Right renal cortex interstitium (tissue), 3 donors: ENCODE measurements at places on chromosomes 4 and X.

- no peak for DNase-seq
Observed at GRCh38 chr4:151921386-151921785, 160.6 kb upstream of the GATB start.

GRCh38 chr4:36189511-36190226, 54.6 kb downstream of the ARAP2 start:
- DNase-seq = no peak

GRCh38 chrX:66020631-66021334, 19.1 kb downstream of the VSIG4 start:
- DNase-seq = no peak

- no peak for DNase-seq
Observed at GRCh38 chr4:105605493-105605892, 53.1 kb downstream of the ARHGEF38 start.

DNA sequence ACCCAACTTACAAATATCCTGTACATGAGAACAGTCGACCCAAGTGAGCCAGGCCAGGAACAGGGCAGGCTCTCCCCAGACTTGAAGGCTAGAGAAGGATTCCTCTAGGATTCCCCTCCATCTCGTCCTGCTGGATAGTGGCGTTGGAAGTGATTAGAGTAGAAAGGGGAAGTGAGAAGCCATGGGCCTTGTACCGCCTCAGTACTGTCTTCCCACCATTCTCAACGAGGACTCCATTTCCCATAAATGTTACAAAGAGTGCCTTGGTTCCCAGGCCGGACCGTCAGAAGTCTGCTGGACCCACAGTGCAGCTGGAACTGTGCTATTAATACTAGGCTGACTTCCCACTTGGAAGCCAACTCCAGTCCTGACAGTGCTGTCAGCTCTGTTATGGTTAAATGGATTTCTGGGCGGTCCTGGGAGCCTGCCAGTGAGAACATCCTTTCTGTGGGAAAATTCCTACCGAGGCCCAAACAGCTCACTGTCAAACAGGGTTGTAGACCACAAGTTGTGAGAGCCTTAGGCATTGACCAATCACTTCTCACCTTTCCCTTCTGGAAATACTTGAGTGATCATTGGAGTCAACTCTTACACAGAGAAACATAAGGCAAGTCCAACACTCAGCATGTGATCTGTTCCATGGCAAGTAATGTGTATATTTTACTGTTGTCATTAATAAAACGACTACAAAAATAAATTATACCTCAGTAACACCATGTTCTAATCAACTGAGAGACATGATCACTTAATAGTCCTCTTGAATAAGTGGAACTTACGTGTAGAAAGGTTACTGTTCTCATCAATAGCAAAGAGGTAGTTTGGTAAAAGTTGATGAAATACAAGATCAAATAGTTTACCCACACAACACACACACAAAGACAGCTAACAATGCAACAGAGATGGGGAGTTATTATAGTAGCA, 58.4 kb downstream of the AMELX start:
- no peak for DNase-seq

DNA sequence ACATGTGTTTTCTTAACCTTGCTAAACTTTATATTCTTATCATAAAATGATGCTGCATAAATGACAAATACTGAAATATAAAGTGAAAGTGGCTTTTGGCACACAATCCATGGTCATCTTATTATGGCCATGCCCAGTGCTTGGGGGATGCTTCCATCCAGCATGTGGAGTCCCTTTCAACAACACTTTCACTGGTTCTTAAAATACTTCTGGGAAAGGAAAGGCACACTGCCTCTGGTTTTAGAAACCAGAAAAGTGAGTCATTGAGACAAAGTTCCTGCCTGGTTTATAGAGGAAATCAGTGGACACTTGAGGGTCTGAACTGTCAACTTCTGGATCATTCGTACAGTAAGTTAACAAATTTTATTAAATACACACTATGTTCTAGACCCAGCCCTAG, 248.0 kb upstream of the ADAMTS3 start:
- no peak for DNase-seq

DNA sequence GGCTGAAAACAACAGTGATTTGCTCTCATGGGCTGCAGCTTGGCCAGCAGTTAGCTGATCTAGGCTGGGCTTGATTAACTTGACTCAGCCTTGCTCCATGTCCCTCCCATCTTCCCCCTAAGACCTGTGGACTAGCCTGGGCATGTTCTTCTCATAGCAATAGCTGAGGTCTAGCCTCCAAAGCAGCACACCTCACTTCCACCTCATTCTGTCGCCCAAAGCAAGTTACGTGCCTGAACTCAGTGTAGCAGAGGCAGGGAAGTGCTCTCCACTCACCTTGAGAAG, 62.2 kb downstream of the EVC start:
- no peak for DNase-seq

DNA sequence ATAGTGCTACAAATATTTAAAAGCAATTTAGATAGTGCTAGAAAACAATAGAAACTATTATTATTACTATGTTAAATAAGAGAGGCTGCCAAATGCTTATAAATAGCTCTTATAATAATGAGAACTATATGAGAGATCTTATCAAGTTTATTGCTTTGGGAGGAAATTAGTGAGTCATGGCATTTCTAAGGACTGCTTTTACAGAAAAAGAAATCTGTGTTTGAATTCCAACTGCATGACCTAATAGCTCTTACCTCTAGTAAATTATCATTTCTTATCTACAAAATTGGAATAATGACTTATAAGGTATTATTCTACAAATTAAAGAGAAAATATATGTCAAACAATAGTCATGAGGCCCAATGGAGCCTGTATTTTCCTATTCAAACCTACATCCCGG, 177.2 kb downstream of the GABRG1 start:
- DNase-seq = no peak

- DNase-seq = no peak
Observed at GRCh38 chr4:11866391-11866790, 437.7 kb upstream of the HS3ST1 start.

DNA sequence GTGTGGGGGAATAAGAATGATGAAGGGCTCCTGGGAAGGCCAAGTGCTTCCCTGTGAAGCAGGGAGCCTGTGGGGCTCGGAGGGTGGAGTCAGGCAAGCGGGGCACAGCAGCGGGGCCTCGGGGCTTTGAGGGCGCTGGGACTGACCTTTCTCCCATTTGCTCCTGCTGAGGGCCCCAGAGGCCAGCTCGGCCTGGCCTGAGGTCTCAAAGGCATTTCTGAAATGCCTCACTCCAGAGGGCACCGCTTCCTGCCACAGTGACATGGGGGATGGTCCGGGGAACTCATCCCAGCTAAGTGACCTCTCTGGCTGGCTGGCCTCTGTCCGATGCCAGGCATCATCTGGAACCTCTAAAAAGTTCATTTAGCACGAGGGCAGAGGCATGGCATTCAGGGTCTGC, 98.8 kb upstream of the STX18 start:
- DNase-seq = no peak

- DNase-seq = no peak
Observed at GRCh38 chr4:39278476-39278875, 87.7 kb downstream of the RFC1 start.

DNA sequence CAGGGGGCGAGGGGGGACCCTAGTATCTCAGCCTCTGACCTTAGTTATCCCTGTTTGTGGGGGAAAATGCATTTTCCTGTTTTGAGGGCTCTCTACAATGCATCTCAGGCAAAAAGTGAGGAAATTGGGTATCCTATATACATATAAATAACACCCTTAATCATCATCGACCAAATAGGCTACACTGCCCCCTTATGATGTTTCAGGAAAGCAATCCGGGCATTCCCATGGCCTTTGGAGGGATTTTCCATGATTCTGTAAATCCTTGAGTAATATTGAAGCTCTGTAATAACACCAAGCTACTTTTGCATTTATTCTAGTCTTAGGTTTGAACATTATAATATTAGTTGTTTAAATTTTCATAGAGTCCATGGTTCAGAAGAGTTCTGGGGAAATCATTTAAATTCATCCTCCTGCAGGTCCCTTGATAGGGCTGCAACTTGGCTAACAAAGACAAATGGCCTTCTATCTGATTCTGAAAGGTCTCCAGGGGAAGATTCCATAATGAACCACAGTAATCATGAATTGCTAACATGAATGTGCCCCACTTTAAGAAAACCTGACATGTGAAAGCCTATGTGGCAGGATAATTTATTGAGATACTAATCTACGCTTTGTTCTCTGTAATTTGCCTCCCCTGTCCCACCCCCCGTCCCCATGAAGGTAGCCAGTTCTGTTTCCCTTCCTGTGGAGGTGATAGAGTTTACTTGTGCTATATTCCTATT, 91.5 kb upstream of the SCOC start:
- no peak for DNase-seq

DNA sequence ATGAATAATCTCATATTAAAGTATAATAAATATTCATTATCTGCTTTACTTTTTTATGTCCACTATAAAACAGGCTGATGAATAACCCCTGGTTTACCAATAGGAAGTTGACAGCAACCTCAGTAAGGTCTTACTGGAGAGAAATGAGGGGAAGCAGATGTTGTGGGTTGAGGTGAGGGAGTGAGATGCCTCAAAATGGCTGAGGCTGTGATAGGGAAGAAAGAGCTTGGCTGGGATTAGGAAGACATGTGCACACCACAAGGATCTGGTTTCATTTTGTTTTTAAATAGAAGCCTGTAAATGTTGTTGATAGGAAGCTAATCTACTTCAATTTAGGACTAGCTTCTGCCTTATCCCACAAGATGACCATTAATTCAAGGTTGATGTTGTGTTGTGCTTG, 14.4 kb upstream of the CYBB start:
- DNase-seq = no peak

- DNase-seq = no peak
Observed at GRCh38 chrX:23365541-23365940, 30.9 kb downstream of the PTCHD1 start.

GRCh38 chr4:24433515-24434214, 150.7 kb downstream of the DHX15 start:
- DNase-seq = no peak

GRCh38 chr4:20618731-20619130, 81.5 kb upstream of the PACRGL start:
- DNase-seq = no peak

DNA sequence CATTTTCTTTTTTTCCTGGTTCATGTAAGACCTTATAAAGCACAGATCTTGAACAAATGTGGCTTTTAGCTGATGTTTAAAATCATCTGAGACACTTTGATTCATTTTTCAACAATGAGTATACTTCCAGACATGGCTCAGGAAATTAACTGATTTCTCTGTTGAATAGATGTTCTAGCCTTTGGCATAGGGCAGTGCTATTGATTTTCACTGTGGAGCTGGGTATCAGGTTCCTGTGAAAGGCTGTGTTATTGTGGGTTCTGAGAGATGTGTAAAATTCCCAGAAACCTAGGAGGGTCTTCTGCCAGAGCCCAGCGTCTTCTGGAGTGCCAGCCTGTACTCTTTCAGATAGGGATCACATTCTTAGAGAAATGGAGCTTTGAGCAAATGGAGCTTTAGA, 278.9 kb downstream of the EPHA5 start:
- no peak for DNase-seq

GRCh38 chrX:15714529-15714928, 23.5 kb upstream of the CA5B start:
- no peak for DNase-seq

DNA sequence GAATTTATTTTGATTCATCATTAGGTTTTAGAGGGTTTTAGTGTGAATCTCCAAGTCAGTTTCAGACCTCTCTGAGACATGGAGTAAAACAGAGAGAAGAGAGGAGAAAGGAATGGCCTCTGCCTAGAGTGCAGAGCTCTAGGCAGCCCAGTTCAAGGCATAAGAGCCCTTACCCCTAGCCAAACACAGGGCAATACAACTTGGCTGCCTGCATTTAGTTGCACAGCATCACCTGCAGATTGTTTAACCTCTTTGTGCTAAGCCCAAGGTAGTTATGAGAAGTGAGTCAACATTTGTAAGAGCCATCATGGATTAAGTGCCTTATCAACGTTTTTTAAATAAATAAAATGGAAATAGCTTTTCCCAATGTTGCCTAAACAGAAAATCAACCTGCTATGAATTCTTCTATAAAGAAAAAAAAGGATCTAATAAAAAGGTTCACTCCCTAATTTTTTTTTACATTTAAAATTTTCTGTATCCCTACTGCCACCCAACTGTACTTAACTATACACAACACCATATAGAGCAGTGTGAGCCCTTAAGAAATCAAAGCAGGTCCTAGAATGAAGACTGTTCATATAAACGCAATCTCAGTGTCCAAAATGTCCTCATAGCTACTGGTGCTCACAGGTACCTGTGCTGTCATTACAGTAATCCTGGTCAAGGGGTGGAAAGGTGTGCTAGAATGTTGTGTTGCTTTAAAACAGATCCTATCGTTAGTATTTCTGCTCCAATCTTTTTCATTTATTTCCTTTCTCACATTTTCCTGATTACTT, 36.0 kb downstream of the PF4 start:
- no peak for DNase-seq

GRCh38 chr4:70505151-70505748, 13.1 kb upstream of the AMTN start:
- no peak for DNase-seq

DNA sequence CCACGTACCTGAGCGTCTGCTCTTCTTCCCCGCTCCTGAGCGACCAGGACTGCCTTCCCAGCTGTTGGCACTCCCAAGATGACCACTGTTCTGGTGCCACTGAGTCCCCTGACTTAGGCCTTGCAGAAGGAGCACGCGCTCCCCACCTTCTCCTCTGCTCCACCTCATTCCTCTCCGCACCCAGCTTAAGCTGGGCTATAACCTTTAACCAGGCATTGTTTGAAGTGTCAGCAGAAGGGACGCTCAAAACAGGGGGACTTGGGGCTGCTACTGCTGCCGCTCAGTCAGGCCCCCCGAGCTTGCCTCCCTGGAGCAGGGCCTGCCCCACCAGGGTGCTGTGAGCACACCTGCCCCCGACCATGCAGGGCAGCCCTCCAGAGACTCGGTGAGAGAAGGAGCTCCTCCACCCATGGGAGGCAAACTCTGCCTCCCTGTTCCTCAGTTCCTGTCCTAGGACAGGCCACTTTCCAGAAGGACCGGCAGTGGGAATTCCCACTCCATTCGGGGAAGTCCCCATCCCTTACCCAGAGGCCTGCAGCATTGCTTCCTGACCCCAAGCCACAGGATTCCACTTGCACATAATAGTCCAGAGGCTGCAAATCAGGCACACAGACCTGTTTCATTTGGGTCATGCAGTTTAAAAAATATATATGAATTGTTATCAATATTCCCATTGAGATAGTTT, 99.7 kb upstream of the ENPP6 start:
- DNase-seq = no peak

DNA sequence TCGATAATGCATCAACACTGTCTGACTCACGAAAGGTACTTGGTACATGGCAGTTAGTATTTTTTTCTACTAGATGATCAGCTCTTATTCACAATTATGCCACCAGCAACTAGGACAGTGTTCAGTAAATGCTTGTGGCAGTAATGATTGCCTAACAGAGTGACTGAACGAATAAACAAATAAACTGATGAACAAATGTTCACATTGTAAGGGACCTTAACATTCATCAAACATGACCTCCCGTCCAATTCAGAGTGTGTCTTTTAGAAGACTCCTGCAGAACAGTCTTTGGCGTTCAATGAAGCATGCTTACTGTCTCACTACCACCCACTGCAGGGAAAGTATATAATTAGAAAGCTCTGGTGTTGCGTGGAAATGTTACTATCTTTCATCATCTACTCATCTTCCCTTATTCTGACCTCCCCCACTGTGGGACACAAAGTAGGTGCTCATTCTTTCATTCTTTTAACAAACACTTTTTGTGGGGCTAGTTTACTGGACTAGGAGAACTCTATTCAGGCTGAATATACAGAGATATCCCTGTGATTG, 319.3 kb downstream of the RAB28 start:
- DNase-seq = no peak

GRCh38 chr4:11881364-11881763, 452.7 kb upstream of the HS3ST1 start:
- no peak for DNase-seq

- DNase-seq = no peak
Observed at GRCh38 chr4:139934057-139934707, 219.8 kb downstream of the MAML3 start.
